ENCODE measurements at places on chromosomes 2 and 18. TPM values are rescaled to one million over a fixed set of nuclear protein-coding genes. Genes with fewer than 3 reads are reported as not detected.

- DNase-seq = no peak
These were observed 451.4 kb downstream of the PID1 start for GRCh38 chr2:228819701-228820100.

DNA sequence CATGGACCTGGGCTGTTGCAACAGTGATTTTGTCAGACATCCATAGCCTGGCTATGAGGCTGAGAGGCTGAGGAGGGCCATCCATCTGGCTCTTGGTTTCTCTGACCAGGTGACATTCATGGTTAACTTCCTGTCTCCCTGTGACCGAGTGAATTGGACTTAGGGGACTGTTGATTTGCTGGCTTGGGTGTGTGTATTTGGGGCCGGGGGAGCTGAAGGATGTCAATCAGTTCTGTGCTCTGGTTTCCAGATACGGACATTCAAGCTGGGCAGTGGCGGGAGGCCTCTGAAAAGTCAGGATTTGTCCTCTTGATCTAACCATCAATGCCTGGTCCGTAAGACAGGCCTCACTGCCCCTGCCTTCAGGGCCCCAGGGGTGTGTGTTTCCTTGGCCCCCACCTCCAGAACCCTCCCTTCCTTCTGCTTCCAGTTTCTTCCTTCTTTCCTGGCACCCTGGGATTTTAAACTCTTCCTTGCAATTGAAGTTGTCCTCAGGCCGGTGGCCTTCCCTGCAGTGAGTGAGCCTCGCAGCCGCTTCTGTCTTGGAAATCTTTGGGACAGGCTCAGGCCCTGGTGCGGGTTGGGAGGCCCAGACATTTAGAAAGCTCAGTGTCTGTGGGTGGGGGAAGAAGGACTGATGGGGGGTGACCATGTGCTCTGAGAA lies 54.7 kb upstream of the HAAO start:
- no peak for DNase-seq

DNA sequence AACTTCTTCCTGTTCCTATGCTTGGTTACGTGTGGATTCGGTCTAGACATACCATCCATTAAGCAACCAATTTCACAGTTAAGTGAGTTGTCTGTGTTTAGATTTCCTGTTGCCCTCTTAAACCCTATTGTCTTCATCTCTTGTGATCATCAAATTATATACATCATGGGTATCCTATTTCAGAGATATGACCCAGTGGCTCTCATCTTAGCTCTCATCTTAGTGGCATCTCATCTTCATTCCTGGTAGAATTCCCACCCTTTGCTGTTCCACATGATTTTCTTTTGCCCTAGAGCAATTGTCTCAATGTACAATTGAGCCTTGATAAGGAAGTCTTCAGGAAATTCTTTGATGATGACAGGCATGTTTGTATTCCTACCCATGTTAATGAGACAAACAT lies 29.4 kb upstream of the FN1 start:
- DNase-seq = no peak

The CCDC121 gene
- polyA plus RNA-seq = 1.2 TPM

GRCh38 chr2:224038049-224038829 lies 847 bp downstream of the SERPINE2 start:
- no peak for DNase-seq

DNA sequence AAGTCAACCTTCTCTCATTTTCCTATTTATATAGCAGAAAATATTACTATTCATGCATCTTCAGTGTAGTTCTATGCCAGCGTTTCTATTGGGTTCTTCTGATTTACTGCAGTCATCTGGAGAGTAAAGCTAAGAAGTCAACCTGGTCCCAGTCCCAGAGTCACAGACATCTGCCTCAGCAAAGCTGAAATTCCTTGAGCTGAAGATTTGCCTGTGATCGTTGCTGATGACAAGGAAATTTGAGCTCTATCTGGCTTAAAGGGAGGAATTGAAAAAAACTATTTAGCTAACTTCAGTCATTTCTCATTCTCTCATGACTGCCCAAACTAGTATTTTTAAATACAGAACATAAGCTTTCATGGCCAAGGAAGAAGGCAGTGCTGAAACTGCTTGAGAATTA lies 45.7 kb downstream of the RND3 start:
- DNase-seq = no peak

DNA sequence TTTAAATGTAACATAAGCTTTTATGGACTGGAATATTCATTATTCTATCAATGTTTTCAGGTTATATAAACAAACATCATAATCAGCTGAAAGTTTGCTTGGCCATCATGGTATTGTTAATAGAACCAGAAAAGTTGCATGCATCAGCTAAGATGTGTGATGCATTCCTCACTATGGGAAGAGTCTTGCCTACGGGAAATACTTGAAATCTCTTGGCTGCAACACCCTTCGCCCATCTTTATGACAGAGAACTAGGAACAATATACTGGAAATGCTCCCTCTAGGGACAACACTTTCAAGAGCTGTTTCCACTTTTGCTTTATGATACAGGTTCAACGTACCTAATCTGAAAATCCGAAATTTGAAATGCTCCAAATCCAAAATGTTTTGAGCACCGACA lies 1390.8 kb downstream of the DPP10 start:
- DNase-seq = no peak

- no peak for DNase-seq
These were observed at the start of gene BOK for GRCh38 chr2:241558532-241559322. Gene BOK, plus strand, starts transcription at chr2:241558745. Its CDS starts 739 bp downstream, at chr2:241559484.

DNA sequence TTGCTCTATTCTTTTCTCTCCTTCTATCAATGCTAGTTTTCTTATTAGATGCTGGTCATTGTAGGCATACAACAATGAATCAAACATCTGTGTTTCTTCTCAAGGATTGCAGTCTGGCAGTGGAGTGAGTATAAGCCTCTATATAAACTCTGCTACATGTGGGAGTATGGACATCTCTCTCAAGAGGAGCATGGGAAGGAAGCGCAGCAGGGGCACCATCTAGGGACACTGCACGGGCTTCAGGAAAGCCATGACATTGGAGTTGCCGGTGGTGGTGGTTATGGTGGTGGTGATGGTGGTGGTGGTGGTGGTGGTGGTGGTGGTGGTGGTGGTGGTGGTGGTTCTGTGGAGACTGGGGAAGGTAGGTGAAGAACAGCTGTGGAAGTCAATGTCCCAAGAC lies 462.6 kb downstream of the RNF144A start:
- DNase-seq = no peak

The SLC14A1 gene
- 0.56 TPM for polyA plus RNA-seq

The ZBTB7C gene
- 0.22 TPM for polyA plus RNA-seq

DNA sequence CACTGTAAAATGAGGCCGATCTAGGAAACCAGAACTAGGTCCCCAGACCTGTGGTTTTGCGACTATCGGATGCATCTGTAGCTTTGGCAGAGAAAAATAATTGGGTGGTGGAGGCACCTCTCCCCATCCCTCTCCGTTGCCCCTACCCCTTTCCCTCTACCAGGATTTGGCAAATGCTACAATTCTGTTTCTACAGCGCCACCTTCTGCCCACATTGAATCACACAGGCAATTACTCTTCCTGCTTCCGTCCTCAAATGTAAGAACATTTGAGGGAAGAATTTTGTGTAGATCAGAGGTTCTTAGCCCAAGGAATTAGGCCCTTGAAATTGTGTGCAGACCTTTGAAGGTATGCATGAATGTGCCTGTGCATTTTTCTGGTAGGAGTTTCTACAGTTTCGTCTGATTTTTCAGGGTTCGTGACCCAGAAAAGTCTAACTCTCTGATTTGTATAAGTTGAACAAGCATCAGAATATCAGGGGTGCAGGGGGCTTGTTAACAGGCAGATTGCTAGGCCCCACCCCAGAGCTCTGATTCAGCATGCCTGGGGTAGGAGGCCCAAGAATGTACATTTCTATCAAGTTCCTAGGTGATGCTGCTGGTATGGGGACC lies 11.2 kb downstream of the ATP6V1B1 start:
- DNase-seq = peak; percentile 58

The POLE4 gene
- polyA plus RNA-seq = 34.2 TPM

GRCh38 chr2:207807516-207807915 lies 37.8 kb upstream of the FZD5 start:
- DNase-seq = no peak

DNA sequence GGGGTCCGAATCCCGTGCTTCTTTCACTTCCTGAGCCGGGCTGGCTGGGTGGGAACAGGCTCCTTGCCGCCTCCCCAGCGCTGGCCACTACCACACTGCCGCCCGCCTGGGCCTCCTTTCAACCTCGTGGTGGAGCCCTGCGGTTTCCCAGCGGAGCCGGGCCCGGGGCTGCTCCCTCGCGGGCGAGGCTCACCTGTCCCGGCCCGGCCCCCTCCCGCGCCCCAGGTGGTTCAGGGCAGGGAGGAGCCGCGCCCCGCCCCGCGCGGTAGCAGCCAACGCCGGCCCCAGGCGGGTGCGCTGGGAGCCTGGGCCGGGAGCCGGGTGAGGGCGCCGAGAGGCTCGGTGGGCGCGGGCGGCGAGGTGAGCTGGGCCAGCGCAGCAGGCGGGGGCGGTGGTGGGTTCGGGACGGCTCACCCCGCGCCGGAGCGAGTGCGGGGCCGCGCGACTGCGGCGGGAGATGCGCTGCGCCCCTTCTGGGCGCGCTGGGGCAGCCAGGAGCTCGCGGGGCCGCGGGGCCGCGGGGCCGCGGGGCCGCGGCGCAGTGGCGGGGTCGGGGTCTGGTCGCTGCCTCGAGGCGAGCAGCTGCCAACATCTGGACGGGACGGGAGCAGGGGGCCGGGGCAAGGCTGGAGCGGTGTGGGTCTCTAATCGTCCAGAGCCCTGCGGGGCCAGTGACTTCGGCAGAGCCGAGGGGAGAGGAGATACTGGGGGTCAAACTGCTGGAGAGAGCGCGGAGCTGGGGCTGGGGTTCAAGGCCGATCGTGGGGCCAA lies at the start of gene LYPD6B:
Gene LYPD6B, plus strand, starts transcription at position 258 of the 771 bp plus-strand sequence. CDS start 92,250 bp downstream, outside the sequence.
- DNase-seq = no peak

DNA sequence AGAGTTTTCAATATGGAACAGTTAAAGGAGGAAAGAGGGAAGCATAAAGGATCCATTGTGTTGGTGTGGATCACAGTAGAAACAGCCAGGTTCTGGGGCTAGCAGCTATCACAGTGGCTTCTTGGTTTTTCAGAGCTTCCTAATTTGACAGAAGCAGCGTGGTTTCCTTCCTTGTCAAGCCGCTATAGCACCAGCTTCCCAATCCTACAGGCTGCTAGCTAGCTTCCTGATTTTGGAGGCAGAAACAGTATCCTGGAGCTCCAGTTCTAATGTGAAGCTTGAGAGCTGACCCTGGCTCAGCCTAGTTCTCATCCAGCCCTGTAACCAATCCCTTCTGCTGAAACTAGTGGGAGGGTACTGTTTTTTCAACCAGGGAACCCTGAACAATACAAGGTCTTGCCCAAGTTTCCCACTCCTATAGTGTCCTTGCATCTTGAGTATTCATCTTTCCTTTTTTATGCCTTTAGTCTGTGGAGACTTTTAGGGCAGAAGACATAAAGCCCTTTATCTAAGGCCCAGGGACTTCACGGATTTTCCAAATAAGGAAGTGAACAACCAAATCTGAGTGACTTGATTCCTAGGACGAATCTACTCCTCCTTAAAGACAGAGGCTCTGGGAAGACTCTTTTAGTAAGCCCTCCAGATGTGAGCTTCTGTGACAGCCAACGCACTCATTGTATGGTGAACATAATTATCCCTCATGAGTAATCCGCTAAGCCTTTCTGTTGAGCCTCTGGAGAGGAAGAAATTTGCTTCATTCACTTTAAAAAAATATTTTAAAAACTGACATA lies 33.8 kb downstream of the CCDC93 start:
- DNase-seq = no peak

GRCh38 chr2:174844295-174844708 lies 80.0 kb upstream of the CHRNA1 start:
- DNase-seq = no peak

The IL37 gene
- polyA plus RNA-seq = not detected

DNA sequence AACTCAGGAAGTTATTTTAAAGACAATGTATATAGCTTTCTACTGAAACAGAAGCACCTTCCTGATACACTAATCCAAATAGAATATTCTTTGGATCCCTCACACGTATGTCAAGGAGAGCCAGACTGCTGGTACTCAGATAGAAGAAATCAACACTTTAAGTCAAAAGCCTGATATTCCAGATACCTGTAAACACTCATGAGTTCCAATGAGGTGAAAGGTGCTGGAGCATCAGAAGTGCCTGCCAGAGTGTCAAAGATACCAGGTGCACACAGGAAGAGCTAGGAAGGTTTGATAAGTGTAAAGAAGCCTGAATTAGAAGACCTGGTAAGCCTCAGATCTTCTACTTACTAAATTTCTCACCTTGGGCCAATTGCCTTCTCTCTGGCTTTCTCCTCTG lies 226.3 kb upstream of the SP5 start:
- DNase-seq = no peak

DNA sequence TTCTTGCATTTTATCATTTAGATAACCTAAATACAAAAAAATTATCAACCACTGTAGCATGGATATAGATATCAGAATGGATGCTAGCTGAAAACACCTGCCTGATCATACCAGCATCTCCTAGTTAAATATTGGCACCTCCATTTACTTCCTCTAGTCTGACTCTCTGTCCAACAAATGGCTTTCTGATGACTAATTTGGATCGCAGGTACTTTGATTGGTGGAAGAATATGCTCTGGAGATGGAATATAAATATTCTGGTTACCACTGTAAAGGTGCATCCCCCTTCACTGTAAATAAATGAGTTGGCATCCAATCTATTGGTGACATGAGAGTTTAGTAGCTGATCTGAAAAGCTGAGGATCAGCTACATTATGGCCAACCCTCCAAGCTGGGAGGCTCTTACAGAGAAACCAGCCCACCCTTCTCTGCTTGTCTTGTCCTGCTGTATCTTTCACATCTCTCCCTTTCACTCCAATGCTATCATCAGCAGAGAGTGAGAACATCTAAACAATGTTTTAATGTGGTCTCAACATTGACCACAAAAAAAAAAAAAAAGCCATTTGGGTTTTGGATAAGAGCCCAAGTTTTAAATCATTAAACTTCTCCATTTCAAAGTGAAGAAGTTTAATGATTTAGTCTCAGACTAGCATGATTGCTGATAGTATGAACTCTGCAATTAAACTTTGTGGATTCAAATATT lies 90.5 kb downstream of the PMAIP1 start:
- DNase-seq = no peak

DNA sequence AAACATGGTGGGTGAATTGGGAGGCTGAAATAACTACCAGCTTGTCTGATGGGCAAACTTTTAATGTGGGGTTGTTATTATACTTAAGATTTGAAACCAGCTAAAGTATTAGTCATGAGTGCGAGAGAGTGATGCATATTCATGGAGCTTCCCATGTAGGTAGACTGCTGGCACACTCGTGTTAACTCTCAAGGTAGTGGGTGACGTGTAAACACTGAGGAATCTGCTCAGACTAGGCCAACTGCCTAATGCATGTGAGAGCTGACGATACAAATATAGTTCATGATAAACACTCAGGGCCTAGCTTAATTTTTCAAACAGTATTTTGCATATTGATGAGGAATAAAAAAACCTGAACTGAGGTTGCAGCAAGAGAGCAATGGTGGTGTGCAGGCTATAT lies 1165.7 kb upstream of the PIK3C3 start:
- DNase-seq = no peak
